ENCODE measurements at places on chromosomes 11 and 22. TPM values are rescaled to one million over a fixed set of nuclear protein-coding genes. Genes with fewer than 3 reads are reported as not detected.

Gene XKR3
- not detected for total RNA-seq

Gene ADORA2A
- total RNA-seq, result 31.2 TPM

Gene SLC22A25
- total RNA-seq, result not detected

Gene MCAT
- 6.5 TPM for total RNA-seq

Gene CEP126
- total RNA-seq, result 0.64 TPM

Gene KRTAP5-7
- total RNA-seq, result not detected

Gene NAV2
- 0.59 TPM for total RNA-seq

Gene APOA1
- total RNA-seq, result not detected

Gene TBX10
- total RNA-seq, result not detected
